ENCODE measurements at places on chromosomes 7 and 10. TPM values are rescaled to one million over a fixed set of nuclear protein-coding genes. Genes with fewer than 3 reads are reported as not detected.

DNA sequence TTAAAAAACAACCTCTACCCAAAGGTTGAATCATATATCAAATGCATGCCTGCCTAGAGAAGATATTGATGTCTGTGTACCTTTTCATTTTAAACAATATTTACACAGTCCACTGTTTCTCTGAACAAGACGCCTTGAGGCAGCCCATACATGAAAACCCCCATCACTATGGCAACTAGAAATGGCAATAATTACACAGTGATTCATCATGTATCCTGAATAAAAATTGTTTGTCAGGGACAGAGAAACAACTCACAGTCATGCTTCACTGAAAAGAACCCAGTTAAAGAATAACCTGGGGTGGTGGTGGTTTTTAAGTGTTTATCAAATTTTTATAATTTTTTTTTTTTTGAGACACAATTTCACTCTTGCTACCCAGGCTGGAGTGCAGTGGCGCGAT is 19.7 kb downstream of the DNAJC12 start:
- DNase-seq: no peak

GRCh38 chr7:96416116-96416515 is 94.2 kb upstream of the SLC25A13 start:
- no peak for DNase-seq

- DNase-seq: no peak
Measured at GRCh38 chr10:121071901-121072300, 220.7 kb downstream of the WDR11 start.

GRCh38 chr7:139200382-139200781 is 30.7 kb upstream of the UBN2 start:
- no peak for DNase-seq

Gene CALD1
- polyA plus RNA-seq: 267 TPM

DNA sequence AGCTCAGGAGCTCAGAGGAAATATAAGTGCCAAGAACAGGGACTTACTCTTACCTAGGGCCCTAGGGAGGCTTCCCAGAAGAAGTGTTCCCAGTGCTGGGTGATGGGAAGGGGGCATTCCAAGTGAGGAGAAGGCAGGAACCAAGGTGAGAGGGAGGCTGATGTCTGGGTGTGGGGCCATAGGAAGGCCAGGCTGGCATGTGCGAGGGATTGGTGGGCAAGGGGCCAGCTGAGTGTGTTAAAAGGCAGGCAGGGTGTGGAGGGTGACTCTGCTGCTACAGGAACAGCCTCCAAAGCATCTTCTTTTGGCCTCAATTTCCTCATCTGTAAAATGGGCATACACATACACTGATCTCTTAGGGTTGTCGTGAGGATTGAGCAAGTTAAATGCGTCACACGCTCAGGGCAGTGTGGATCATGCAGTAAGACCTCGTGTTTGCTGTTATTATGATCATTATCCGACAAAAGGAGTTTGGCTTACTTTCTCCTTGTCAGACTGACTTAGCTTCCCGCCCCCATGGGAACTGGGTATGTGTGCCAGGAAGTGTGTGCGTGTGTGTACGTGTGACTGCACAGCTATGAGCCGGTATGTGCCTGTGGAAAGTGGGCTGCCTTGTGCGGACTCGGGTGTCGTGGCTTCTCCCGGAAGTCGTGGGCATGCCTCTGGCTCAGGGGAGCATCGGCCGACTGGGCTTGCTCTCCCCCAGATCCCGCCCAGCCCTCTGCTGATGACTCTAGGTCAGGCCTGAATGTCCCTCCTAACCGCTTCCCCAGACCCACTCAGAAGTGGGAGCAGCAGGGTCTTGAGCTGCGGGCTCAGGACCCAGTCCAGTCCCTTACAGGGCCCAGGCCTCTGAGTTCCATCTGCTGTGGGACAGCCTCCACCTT is 59.6 kb downstream of the NEURL1 start:
- no peak for DNase-seq

GRCh38 chr10:7986851-7987250 is 67.6 kb upstream of the GATA3 start:
- DNase-seq: no peak

Gene GOLGA7B
- polyA plus RNA-seq: 0.63 TPM

Gene ATRNL1
- polyA plus RNA-seq: 31.2 TPM

Gene BLOC1S2
- 44.8 TPM for polyA plus RNA-seq

Gene ATOH7
- 1.5 TPM for polyA plus RNA-seq

- DNase-seq: no peak
Measured at GRCh38 chr7:146956853-146957252, 840.3 kb downstream of the CNTNAP2 start.

DNA sequence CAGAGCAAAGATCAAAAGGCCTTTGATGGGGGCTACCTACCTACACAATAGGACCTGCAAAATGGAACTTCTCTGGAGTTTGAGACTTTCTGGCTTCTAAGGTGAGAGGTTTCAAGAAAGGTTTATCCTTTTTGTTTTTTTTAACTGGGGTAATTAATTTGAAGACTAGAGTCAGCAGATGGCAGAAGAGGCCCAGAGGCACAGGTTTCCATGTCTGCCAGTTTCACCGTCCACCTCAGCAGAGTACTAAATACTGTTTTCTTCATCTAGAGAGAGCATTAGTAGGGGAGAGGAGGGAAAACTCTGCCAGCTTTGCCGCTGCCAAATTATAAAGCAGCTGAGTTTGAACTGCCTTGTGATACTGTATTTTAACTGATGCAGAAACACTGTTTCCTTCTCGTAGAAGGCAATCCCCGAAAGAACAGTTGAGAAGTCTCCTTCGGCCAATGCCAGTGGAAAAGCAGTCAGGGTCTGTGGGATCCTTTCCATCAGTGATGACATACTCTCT is 138.7 kb downstream of the SLC25A13 start:
- no peak for DNase-seq

GRCh38 chr10:95785942-95786669 is 30.1 kb downstream of the ENTPD1 start:
- DNase-seq: no peak

DNA sequence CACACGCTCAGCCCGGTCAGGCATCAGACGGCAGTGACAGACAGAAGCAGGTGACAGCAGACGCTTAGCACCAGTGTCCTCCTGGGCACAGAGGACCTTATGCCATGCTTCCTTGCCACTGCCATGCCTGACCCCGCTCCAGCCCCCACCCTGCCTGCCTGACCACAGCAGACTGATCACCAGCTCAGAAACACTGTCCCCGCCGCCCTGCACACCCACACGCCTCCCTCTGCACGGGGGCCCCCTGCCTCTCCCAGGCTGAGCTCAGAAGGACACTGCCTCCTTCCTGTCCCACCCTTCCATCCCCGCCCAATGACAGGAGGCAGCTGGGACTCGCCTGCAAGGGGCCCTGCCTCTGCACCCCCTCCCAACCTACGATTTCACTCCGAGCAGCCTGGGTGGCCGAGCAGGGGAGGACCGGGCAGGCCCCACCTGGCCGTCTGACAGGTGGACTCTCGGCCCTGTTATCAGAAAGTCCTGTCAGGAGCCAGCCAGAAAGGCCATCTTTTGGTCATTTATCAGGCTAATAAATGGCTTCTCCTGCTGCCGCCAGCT is 183.4 kb downstream of the ELFN1 start:
- no peak for DNase-seq

DNA sequence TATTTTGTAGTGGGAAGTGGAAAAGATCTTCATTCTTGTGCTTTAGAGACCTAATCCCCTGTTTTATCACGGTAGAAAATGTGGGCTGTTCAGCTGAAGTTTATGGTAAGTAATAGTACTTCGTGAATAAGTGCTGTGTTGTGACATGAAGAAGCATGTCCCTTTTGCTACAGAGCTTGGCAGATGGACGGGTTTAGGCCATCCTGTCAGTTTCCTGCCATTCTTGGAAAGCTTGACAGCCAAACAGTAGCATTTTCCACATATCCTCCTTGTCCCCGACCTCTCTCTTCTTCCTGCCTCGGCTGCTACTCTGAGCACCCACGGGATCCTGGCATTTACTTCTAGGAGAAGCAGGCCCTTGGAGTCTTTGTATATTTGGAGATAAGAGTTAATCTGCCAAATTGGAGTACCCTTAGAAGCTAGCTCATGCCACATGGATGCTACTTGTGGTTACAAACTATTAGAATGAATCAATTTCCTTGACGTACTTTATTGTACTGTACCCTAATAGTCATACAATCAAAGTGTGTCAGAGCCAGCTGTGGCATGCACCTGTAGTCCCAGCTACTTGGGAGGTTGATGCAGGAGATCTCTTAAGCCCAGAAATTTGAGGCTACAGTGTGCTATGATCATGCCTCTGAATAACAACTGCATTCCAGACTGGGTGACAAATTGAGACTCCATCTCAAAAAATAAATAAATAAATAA is 39.2 kb downstream of the PNLIPRP3 start:
- no peak for DNase-seq

DNA sequence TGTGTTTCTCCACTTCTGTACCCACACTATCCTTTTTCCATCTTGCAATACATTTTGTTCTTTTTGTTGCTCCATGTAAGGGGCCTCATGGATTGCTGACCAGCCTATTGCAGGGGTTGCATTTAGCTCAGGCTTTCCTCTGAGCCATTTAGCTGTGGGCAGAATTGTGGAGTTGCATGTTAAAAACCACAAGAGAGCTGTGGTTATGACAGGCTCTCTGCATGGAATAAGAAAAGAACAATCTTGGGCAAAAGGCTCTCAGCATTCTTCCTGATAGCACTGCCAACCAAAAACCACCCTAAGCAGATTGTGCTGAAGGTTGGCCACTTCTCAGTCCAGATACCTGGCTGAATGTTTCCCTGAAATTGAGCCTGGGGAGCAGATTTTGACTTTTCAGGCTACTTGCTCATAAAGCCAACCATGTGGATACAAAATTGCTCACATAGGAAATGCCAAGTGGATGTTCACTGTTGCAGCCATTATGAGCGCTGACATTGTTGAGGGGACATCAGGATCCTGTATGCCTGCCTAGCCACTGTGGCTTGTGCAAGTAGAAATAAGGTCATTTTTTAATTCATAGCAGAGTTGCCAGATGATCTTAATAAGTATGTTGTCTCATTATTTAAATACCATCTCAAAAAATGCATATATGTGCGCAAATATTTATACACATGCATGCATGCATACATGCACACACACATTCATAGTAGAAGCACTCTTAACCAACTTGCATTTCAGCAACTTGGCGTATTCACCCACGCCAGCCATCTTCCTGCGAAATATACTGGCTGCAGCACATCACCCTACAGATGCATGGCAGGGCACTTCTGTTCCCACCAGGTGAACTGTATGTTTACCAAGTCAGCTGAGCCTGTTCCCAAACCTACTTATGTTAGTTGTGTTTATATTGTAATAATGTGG is 695.4 kb downstream of the LRMDA start:
- no peak for DNase-seq

DNA sequence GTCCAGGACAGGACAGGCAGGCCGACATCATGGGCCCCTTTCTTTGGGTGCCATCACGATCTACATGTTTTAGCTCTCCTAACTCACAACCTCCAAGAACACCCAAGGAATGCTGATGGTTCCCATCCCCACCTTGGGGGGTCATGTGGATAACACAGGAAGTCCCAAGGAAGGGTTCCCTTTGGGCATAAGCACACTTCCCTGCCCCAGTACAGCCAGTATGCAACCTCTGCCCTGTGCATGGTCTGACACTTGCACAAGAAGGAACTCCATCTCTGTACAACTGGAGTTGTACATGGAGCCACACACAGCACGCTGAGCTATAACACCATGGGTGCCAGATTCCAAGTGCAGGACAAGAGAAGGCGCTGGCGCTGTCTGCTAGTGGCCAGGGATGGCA is 11.0 kb downstream of the MAT1A start:
- no peak for DNase-seq

- no peak for DNase-seq
Measured at GRCh38 chr10:131636116-131636515, 264.7 kb upstream of the PPP2R2D start.

- DNase-seq: no peak
Measured at GRCh38 chr10:118405928-118406327, 63.8 kb upstream of the FAM204A start.

DNA sequence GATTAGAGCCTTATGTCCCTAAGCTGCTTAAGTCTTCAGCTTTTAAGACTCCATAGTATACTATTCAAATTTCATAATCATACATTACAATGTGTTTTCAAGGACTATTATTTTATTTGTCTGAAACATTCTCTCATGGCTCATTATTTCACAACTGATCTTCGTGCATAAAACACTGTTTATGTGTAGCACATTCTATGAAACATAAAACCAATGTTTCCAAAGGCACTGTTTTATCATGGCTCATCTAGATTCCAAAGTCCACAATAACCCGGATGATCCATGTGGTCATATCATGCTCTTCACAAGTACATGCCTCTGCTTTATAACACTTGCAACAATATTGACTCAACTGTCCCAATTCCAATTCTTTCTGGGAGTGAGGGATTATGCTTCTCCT is 806.1 kb downstream of the TNS3 start:
- DNase-seq: no peak

Gene CRHR2
- 0.25 TPM for polyA plus RNA-seq

DNA sequence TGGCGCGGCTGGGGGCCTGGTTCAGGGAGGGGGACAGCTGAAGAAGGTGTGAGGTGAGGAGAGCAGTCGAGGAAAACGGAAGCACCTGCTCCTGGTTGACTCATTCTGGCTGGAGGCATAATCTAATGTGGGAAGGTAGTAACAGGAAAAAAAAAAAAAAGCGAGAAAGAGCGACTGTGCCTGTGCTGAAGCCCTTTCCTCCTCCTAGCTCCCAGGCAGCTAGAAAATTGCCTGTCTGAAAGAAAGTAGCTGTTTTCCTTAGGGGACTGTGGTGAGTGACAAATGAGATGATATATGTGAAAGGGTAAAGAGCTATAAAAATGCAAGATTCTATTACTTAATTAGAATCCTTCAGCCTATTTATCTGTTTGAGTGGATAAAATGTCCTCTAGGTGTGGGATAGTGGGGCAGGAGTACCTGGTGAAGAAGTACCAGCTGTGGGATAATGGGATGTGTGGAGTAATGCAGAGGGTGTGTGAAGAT is 4.9 kb upstream of the MEST start:
- no peak for DNase-seq

- DNase-seq: no peak
Measured at GRCh38 chr7:125670926-125671572, 741.4 kb upstream of the POT1 start.

DNA sequence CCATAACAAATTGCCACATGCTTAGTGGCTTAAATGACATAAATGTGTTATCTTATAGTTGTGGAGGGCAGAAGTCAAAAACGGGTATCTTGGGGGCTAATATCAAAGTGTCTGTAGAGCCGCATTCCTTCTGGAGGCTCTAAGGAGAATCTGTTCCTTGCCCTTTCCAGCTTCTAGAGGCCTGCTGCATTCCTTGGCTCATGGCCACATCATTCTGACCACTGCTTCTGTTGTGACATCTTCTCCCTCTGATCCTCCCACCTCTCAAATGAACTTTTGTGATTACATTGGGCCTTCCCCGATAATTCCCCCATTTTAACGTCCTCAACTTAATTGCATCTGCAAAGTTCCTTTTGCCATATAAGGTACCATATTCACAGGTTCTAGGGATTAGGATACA is 76.1 kb downstream of the CYP26A1 start:
- DNase-seq: no peak

All from right renal pelvis (tissue), 4 donors.